ENCODE measurements at places on chromosomes 2 and 18.

GRCh38 chr2:234278556-234279255 is 218.2 kb downstream of the ARL4C start:
- H3K27me3 ChIP-seq, result no peaks in the 10 kb centered on the region
- DNase-seq, result no peak
- H3K4me3 ChIP-seq, result no peak overlapping the region
- H3K27ac ChIP-seq, result no peak overlapping the region

GRCh38 chr2:74501335-74502071 is 2.1 kb upstream of the LBX2 start:
- no peak overlapping the region for H3K4me3 ChIP-seq
- peaks cover 15% of the 10 kb centered on the region for H3K4me1 ChIP-seq
- DNase-seq, result no peak
- H3K27ac ChIP-seq, result no peak overlapping the region
- peaks cover 6% of the 10 kb centered on the region for H3K27me3 ChIP-seq

DNA sequence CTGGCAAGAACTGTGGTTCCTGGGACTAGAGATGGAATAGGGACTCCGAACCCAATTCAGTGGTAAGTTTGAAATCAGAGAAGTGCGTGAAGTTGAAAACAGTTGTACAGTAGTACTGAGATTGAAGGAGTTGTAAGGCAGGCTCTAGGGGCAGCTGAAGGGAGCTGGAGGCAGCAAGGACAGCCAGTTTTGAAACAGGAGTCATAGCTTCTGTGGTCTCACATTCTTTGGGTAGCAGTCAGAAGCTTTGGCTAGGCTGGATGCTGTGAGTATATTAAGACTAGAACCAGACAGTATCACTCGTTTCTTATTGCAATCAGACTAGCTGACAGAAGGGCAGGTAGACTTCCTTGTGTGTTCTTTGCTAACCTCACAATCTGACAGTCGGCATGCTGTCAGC is 64.5 kb upstream of the ADAM23 start:
- H3K4me3 ChIP-seq, result no peak overlapping the region
- H3K4me1 ChIP-seq, result no peaks in the 10 kb centered on the region
- H3K36me3 ChIP-seq, result no peaks in the 10 kb centered on the region

- DNase-seq, result no peak
- no peaks in the 10 kb centered on the region for H3K36me3 ChIP-seq
- no peaks in the 10 kb centered on the region for H3K4me1 ChIP-seq
- H3K27me3 ChIP-seq, result no peaks in the 10 kb centered on the region
- no peak overlapping the region for H3K4me3 ChIP-seq
Measured at GRCh38 chr2:191041418-191042161, 27.6 kb upstream of the STAT1 start.

DNA sequence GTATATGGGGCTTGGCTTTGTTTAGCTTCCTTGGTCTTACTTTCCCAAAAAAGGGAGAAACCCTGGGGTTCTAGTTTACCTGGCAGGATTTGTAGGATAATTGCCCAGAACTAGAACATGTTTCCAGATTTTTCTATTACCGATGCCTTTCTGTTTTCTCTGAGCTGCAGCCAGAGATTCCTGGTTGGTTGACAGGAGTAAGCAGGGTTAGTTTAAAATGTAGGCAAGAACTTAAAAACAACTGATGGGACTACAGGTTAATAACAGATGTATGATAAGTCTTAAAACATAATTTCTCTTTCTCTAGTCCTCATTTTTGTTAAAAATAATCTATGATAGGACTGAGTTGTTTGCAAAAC is 38.9 kb upstream of the GMCL1 start:
- DNase-seq, result no peak
- peak overlapping the region; percentile 64 for H3K27ac ChIP-seq
- H3K36me3 ChIP-seq, result no peaks in the 10 kb centered on the region

DNA sequence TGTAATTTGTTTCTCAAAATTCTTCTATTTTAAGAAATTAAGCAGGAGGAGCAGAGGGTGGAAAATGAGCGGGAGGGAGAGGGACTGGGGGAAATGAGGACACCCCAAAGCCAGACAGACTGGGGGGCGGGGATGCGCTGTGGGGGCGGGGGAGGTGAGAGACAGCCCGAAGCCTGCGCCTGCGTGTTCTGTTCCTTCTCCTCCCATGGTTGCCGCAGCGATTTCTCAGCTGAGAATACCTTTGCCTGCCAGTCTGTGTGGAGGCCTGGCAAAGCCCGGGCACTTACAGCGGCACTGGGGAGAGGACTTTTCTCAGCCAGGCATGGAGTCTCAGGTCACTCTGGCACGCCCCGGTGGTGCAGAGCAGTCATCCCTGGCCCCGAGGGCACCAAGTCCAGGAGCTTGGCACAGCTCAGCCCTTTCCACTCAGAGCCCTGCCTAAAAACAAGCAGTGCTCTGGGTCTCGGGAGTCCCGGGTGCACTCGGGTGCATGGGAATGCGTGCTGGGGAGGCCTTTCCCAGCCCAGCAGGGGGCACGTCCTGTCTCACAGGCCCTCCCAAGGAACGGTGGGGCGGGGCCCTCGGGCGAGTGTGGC is 289.3 kb upstream of the HS6ST1 start:
- DNase-seq, result peak; percentile 51
- no peaks in the 10 kb centered on the region for H3K36me3 ChIP-seq
- H3K27ac ChIP-seq, result peak overlapping the region; percentile 21
- no peaks in the 10 kb centered on the region for H3K27me3 ChIP-seq
- no peak overlapping the region for H3K4me3 ChIP-seq

GRCh38 chr2:112682101-112682500 is 36.4 kb downstream of the SLC20A1 start:
- H3K4me3 ChIP-seq, result no peak overlapping the region
- no peak overlapping the region for H3K27ac ChIP-seq
- no peak for DNase-seq
- no peaks in the 10 kb centered on the region for H3K36me3 ChIP-seq
- H3K27me3 ChIP-seq, result no peaks in the 10 kb centered on the region

Measured in breast epithelium (tissue), 4 donors.